ENCODE measurements at places on chromosomes 5 and 9.

DNA sequence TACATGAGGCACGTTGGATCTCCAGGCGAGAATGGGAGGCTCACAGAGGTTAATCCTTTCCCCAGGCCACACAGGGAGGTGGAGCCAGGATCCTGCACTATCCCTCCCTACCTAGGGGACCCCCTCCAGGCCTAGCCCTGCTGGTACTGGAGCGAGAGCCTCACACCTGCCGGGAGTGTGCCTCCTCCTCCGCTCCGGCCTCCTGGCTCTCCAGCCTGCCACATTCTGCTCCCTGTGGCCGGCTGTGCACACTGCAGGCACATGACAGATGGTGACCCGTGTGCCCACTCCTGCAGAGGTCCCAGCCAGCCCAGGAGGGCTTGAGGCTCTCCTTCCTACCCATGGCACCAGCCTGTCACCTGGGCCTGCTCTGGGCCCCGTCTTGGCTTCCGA, 93.4 kb downstream of the RXRA start:
- DNase-seq: no peak

DNA sequence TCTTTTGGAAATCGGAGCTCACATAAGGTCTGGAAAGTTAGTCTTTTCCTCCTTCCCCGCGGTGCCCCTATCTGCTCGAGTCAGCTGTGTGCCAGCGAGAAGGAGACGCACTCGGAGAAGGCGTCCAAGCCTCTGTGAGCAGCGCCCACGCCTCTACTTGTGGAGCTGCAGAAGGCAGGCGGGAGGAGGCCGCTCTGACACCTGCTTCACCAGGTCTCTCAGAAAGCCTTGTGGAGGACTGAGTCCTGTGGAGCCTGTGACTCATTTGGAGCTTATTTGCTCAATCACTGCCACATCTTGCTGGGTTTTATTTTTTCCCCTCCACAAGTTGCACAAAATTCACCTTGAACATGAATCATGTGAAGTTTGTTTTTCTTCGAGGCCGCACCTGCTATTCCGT, 117.5 kb downstream of the IRX2 start:
- DNase-seq: no peak

DNA sequence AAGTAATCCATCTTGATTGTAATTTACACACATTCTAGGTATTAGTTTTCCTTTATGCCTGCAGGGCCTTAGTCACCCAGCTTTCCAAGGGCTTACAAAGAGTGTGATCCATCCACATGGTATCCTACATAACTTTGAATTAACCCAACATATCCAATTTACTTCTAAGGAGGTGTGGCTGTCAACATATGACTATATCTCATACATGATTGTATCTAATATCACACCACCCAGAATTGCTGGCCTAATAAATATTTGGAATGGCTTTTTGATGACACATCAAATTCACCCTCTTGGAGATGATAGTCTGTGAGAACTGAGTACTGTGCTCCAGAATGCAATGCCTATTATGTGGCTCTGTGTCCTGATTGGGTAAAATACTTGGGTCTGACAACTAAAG, 363.3 kb upstream of the GRIN3A start:
- DNase-seq: no peak

DNA sequence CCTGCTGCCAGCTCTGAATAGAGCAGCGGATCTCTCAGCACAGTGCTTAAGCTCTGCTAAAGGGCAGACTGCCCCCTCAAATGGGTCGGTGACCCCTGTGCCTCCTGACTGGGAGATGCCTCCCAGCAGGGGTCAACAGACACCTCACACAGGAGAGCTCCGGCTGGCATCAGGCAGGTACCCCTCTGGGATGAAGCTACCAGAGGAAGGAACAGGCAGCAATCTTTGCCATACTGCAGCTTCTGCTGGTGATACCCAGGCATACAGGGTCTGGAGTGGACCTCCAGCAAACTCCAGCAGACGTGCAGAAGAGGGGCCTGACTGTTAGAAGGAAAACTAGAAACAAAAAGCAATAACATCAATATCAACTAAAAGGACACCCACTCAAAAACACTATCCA, 131.6 kb downstream of the TMEM232 start:
- no peak for DNase-seq

GRCh38 chr5:157029457-157029856, 29.5 kb downstream of the HAVCR1 start:
- no peak for DNase-seq
